WTC11 (cell line): ENCODE measurements at places on chromosomes 7 and 10.

DNA sequence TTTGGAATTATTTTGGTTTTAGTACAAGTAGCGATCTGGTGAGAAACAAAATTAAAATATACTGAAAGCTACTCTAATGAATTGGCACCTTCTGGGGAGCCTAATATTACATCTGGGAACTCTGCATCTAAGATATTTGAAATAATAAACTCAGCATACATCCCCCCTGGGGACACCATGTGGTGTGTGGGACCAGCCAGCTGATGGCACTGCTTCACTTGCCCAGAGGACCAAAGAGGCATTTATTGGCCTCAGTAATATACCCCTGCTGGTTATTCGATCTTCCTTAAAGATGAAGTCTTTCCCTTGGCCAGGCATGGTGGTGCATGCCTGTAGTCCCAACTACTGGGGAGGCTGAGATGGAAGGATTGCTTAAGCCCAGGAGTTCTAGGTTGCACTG is 195.1 kb upstream of the AUTS2 start:
- DNase-seq = peak; percentile 30

DNA sequence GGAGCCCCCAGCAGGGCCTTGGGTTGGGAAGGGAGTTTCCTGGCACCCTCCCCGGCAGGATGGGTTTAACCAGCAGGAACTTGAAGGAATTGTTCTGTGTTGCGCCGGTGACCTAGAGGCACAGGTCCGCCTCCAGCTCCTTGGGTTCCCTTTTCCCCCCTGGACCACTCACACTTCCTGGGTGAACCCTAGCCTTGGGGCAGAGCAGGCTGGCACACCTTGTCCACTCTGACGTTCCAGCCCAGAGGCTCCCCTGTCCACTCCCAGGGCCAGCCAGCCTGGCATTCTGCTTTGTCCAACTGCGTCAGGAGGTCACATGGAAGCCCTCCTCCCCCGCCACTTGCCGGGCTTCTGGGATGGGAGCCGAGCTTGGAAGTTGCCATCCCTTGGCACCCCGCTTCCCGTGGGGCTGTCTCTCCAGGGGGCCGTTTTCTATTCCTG is 25.8 kb downstream of the TMEM120A start:
- DNase-seq = no peak

GRCh38 chr10:12041766-12042408 is 722 bp downstream of the UPF2 start:
- no peak for DNase-seq

DNA sequence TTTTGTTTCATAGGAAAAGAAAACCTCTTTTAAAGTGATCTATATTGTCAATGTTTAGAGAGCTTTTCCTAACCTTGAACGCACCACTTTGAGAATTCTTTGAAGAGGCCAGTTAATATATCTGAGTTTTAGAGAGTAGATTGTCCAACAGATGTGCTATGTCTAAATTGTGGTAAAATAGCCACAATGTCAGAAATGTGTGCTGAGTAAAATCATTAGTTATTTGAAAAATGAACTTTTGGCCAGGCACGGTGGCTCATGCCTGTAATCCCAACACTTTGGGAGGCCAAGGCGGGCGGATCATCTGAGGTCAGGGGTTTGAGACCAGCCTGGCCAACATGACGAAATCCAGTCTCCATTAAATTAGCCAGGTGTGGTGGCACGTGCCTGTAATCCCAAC is 61.6 kb upstream of the KIAA1217 start:
- DNase-seq = no peak

DNA sequence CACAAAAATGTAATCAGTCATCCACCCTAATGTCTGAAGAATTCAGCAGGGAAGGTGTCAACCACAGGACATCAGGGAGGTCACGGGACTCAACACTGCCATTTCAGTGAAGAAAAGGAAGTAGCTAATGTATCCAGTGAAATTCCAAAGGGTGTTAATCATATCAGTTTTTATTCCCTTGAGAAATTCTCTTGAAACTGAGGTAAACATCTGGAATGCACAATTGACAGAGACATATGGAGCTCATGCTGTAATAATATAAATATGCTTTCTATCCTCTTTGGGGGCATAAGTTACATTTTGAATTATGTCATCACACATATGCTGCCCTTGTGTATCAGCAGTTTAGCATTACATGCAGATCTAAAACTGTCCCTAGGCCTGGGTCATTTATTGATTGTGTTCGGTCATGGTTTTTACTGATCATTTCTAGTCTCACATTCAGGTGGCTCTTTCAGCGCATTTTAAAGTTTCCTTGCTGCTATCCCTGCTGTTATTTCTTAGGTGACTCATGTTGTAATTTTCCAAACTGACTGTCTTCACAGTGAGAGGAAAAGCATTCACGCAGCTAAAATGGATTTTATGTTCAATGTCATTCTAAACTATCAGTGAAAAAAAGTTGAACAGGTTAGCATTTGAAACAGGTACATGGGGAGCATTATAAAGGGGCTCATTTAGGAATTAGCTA is 273.9 kb downstream of the TSPAN12 start:
- no peak for DNase-seq

DNA sequence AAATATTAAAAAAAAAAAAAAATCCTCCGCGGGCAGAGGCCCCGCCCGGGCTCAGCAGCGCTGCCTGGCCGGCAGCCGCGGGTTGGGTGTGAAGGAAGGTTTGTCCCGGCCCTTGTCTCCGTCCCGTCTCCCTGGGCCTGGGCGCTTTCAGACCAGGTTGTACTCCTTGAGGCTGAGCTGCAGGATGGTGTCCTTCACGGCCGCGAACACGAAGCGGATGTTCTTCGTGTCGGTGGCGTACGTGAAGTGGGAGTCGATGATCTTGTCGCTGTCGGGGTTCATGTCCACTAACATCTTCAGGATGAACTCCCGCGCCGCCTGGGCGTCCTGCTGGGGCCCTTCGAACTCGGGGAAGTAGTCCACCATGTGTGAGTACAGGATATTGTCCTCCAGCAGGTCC is 123.7 kb upstream of the KCTD7 start:
- DNase-seq = no peak

GRCh38 chr7:100003711-100004661 is 11.4 kb upstream of the ZKSCAN1 start:
- DNase-seq = no peak

DNA sequence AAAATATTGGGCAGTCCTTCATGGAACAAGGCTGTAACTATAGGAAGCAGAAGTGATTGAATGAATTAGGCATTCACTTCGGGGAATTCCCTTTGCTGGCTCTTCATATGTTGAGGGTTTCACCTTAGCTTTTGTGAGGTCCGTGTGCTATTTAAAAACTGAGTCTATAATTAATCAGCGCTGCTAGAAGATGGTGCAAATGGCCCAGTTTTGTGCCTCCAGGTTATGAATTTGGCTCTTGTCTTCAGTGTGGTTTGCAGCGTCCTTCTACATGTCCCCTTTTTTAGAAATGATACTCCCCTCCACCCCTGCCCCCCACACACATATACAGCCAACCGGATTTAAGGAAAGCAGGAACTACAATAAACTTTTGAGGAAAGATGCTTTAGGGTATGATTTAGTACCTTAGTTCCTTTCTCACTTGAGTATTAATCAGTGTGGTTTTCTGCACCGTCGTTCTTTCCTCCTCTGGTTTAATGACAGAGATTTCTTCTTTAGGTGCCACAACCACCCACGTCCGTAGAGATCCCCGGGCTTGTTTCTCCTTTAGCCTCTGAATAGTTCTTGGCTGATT is 110.6 kb upstream of the SAMD8 start:
- DNase-seq = no peak

- no peak for DNase-seq
Observed at GRCh38 chr7:92631067-92631849, 41.1 kb upstream of the FAM133B start.

GRCh38 chr10:62958980-62959379 is 142.8 kb upstream of the EGR2 start:
- DNase-seq = no peak

GRCh38 chr10:124732931-124733570 is 11.1 kb downstream of the FAM53B start:
- DNase-seq = no peak

- no peak for DNase-seq
Observed at GRCh38 chr7:78852951-78853350, 600.5 kb downstream of the MAGI2 start.

GRCh38 chr10:31171402-31172083 is 139.9 kb upstream of the ZNF438 start:
- DNase-seq = no peak

- DNase-seq = peak; percentile 46
Observed at GRCh38 chr7:23106057-23106822, 655 bp downstream of the KLHL7 start.

DNA sequence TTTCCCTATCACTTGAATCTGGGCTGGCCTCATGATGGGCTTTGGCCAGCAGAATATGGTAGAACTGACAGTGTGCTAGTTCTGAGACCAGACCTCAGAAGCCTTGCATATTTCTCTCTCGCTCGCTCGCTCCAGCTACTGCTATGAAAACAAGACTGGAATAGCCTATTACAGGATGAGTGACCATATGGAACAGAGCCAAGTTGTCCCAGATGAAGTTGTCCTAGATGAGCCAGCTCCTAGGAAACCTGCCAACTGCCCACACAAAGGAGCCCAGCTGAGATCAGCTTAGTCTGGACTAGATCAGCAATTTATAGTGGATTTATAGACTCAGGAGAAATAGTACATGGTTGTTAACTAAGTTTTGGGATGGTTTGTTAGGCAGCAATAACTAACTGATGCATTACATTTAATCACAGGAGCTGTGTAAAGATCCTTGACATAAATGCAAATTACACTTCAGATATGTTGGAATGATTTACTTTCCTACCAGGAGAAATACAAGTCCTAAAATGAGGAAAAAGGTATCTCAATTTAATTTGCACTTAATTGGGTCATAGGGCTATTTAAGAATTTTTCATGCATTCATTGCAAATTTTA is 6.8 kb upstream of the HECW1 start:
- no peak for DNase-seq

GRCh38 chr10:61899069-61899531 is 2.4 kb upstream of the ARID5B start:
- DNase-seq = no peak

GRCh38 chr7:143487061-143487460 is 9.4 kb downstream of the TAS2R41 start:
- DNase-seq = no peak

- no peak for DNase-seq
Observed at GRCh38 chr7:27940341-27940740, 200.4 kb downstream of the TAX1BP1 start.

DNA sequence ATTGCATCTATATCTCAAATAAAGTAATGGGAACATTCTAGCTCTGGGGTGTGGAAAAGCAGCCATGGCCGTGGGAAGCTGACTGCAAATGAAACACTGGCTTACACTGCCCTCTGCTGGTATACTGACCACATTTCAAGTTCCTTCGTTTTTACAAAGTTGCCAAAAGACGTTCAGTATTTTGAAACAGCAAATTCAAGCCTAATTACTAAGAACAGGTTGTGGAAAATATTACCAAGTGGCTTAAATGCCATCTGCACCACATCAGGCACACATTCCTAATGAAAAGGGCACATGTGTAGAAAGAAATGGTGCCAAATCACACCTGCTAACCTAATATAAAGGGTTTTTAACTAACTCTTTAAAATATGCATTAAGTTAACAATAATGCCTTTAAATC is 83.9 kb downstream of the JAZF1 start:
- peak; percentile 33 for DNase-seq

GRCh38 chr7:142855114-142855743 is 353 bp downstream of the EPHB6 start:
- no peak for DNase-seq

- no peak for DNase-seq
Observed at GRCh38 chr7:135597181-135597925, 39.6 kb downstream of the NUP205 start.

DNA sequence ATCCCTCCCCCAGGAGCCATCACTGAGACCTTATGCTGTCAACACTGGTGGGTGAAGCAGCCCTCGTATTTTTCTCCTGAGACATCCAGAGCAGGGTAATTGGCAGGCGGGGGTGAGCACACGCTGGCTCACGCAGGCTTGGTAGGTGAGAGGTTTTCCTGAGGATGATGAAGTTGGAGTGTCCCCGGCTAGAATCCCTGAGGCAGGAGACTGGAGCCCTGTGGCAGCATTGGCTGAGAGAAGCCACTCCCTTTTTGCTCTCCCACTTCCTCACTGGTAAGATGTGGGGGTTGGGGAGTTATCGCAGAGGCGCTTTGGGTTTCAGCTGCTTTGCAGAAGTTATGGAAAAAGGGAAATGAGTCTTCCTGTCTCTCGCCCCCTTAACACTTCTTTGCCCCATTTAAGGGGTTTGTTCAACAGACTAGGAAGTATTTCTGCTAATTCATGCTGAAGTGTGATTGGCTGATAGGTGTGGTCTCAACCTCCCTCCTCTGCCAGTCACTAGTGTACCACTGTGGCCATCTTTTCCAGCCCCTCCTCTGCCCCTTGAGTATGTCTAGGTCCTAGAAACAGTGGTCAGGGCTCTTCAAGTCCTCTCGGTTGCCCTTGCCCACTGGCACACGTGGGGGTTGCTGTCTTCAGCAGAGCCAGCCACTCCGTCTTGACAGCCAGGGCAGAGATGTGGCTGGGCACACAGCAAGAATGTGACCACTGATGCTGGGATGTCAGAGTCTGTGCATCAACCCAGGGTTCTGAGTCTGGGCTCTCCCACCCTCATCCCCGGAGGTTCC is 5.7 kb downstream of the ARPC1B start:
- DNase-seq = no peak

DNA sequence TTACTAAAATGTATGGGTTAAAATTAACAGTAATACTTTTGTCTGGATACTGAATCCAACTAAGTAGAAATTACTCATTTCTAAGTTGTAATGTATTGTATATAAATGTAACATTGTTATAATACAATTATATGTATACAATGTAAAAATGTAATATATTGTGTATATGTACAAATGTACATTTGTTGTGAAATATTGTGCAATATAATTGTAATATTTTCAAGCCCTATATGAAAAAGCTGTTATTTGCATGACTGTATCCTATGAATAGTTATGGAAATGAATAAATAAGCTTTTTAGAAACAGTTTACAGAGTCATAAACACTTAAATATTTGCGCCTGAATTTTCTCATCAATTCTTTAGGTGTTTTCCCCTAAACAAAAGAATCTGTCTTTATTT is 20.3 kb upstream of the UMAD1 start:
- DNase-seq = no peak

DNA sequence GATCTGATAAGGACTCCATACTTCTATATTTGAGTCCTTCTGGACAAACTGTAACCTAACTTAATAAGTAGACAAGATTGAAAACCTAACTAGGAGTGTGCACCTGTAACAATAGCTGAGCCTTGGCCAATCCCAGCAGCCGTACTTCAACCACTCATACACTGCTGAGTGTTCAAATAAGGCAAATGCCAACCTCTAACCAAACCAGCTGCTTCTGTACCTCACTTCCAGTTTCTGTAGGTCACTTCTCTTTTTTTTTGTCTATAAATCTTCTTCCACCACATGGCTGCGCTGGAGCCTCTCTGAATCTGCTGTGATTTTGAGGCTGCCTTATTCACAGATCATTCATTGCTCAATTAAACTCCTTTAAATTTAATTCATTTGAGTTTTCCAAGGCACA is 753.2 kb downstream of the DNAJB9 start:
- DNase-seq = no peak

DNA sequence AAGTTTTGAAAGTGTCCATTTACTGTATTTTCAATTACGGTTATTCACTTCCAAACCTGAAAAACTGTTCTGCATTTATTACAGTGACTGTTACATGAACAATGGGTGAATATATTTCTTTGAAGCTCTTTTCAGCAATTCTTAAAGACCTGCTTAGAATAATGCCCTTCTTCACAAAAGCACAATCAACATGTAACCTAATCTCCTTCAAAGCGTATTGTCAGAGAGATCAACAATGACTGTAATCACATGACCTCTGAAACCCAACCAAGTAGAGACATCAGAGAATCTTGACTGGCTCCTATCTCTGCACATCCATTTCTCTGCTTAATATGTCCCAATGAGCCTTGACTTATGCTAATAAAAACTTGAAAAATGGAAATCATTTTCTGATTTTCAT is 126.7 kb downstream of the NRCAM start:
- DNase-seq = no peak
